ENCODE measurements at places on chromosomes 3 and 15. TPM values are rescaled to one million over a fixed set of nuclear protein-coding genes. Genes with fewer than 3 reads are reported as not detected.

Gene HCLS1
- total RNA-seq: 2.9 TPM

Gene CAMKV
- total RNA-seq: 0.14 TPM

Gene C3orf33
- 6.5 TPM for total RNA-seq

Gene HRG
- total RNA-seq: not detected

Gene ALAS1
- 33.2 TPM for total RNA-seq

Data from mesothelial cell of epicardium (in vitro differentiated cells).